ENCODE measurements at places on chromosomes 4 and X. TPM values are rescaled to one million over a fixed set of nuclear protein-coding genes. Genes with fewer than 3 reads are reported as not detected.

The PFKFB1 gene
- total RNA-seq = 0.21 TPM

- DNase-seq = peak; percentile 21
Observed at GRCh38 chr4:119000400-119000799, 111.7 kb downstream of the SYNPO2 start.

GRCh38 chrX:111254896-111255693 lies 15.2 kb downstream of the CAPN6 start:
- no peak for DNase-seq

The SLC38A5 gene
- total RNA-seq = 3.7 TPM

DNA sequence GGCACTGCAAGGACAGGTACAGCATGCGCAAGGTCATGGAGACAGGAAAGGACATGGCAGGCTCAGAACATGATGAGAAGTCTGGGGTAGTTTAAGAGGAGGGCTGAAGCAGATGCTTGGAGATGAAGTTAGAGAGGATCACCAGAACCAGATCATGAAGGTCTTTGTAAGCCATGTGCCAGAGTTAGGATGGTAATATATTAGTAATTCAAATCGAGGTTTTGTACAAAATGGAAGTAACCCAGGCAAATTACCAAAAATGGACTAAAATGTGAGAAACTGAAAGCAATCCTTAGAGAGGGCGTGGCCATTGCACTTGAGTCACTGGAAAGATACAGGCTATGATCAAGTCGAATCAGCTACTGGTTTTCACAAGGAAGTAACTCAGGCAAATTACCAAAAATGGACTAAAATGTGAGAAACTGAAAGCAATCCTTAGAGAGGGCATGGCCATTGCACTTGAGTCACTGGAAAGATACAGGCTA lies 13.5 kb downstream of the RXFP1 start:
- no peak for DNase-seq
